ENCODE measurements at places on chromosomes 1 and 21.

DNA sequence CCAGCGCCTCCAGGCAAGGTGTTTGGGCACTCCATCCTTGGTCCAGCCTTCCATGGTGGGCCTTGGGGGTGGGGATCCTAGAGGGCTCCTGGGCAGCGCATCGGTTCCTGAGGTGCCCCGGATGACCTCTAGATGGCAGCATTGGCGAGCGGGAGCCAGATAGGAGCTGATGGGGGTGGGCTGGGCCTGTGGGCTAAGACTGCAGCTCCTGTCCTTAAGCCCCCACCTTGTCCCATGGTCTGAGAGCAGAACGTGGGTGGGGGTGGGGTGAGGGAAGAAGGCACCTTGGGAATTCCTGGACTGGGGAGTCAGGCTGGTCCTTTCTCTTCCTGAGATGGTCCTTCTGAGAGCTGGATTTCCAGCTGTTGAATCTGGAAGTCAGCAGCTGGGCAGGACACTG lies 93.4 kb upstream of the CSF3R start:
- peak; percentile 55 for DNase-seq

DNA sequence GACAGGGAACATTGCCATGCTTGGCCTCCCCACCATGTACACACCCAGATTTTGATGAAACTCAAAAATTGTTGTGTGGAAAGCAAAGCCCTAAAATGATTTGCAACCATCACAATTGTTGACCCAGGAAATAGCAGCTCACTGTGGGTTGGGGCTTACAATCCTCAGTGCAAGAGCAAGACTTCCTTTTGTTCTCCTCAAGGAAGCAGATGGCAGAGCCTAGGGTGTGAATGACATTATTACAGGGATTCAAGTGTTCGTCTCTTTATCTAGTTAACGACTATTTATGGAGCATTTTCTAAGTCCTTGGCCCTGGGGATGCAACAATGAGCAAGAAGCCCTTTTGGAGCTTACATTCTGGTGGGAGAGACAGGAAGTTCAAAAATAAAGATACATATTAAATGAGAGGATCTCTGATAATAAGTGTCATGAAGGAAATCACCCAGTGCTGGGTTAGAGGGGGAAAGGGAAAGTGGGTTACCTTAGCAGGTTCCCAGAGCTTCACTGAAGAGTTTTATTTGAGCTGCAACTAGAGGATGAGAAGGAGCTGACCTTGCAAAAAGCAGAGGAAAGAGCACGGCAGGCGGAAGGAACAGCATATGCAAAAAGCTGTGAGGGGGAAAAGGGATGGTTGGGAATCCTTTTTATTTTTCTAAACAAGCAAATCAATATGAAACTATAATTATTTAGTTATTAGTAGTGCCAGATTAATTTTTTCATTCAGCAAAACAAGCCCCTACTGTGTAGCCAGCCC lies 38.5 kb upstream of the ID3 start:
- DNase-seq: no peak

GRCh38 chr1:42420121-42420520 lies 35.7 kb downstream of the ZMYND12 start:
- no peak for DNase-seq

GRCh38 chr21:15053500-15053899 lies 11.3 kb downstream of the NRIP1 start:
- DNase-seq: no peak

GRCh38 chr21:45470773-45471524 lies 66.0 kb downstream of the COL18A1 start:
- DNase-seq: no peak

- DNase-seq: peak; percentile 87
These were observed 9.6 kb upstream of the EPS8L3 start for GRCh38 chr1:109773203-109773899.

- no peak for DNase-seq
These were observed 9.6 kb upstream of the SH2D1B start for GRCh38 chr1:162421258-162422164.

GRCh38 chr1:201324821-201325677 lies 41.7 kb downstream of the PKP1 start:
- DNase-seq: no peak

- DNase-seq: no peak
These were observed 48.3 kb upstream of the MTR start for GRCh38 chr1:236746785-236747184.

- DNase-seq: no peak
These were observed 3.9 kb downstream of the CNTN2 start for GRCh38 chr1:205046870-205047269.

DNA sequence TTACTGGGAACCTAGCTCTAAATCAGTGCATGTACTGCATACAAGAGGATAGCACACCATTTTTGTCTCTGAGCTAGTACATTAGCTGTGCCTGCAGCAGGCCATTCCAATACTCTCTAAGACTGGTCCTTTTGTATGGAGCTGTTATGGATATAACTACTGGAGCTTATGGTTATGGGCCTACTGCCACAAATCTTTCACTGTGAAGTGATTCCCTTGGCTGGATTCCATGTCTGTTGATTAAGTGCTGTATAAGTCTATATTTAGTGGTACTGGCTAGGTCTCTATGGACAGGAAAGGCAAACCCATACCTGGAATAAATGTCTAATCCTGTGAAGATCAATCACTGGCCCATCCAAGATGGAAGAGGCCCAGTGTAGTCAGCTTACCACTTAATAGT lies 12.0 kb downstream of the ZFYVE9 start:
- DNase-seq: no peak

GRCh38 chr1:43937179-43937865 lies 3.7 kb downstream of the ARTN start:
- no peak for DNase-seq

DNA sequence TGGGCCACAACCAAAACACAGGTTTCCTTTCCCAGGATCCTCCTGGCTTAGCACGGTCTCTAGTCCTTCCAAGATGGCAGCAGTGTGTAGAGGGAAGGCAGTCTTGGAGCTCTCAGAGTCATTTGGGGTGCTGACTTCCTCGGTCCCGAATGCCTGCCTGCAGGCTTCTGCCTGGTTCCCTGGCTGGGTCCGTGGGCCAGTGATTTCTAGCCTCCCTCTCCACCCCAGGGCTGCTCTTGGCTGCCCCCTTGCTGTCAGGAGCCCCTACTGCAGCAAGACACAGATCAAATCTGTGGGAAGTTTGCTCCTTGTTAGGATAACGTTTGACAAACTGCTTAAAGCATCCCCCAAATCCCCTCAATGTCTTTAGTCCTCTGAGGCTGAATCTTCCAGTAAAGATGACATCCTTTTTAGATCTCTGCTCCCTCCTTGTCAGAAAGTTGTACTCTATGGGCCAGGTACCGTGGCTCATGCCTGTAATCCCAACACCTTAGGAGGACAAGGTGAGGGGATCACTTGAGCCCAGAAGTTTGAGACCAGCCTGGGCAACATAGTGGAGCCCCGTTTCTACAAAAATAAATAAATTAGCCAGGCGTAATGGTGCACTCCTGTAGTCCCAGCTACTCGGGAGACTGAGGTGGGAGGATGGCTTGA lies 272.5 kb downstream of the RRAGC start:
- peak; percentile 59 for DNase-seq

GRCh38 chr1:31407029-31407626 lies 5.9 kb upstream of the SERINC2 start:
- no peak for DNase-seq

DNA sequence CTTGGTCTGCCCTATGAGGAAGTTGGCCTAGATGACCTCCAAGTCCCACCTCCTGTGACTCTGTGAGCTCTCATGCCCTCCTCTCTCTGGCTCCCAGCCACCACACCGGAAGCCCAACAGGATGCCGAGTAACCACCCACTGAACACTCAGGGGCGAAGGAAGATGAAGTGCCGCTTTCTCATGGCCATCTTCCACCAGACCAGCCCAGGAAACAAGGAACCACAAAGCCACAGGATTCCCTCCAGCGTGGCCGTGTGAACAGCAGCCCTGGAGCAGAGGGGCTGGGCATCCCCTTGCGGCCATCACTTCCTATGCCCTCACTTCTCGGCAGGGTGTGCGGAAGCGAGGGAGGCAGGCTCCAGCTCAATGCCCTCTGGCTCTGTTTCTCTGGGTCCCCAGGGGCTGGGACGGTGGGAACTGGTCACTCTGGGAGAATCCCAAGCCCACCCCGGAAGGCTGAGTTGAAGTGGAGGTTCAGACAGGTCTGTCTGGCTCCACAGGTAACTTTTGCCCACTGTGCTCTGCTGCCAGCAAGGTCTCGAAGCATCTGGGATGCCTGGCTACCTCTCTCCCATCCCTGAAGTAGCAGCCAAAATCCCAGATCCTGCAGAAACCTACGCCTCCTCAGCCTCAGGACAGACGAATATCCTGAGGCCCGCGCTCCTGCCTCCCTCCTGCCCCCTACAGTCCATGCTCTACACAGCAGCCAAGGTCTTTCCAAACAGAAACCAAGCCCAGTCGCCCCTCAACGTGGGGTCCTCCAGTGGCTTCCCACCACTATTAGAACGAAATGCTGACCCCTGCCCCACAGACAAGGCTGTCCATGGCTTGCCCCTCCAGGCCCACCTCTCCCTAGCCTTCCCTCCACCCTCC lies 44.2 kb upstream of the ECE1 start:
- DNase-seq: peak; percentile 93

- DNase-seq: no peak
These were observed 332 bp downstream of the KCNJ6 start for GRCh38 chr21:37915941-37916309.

- DNase-seq: no peak
These were observed 88.5 kb downstream of the CEP350 start for GRCh38 chr1:180042988-180043622.

- DNase-seq: no peak
These were observed 23.4 kb downstream of the DMRTB1 start for GRCh38 chr1:53482441-53483153.

DNA sequence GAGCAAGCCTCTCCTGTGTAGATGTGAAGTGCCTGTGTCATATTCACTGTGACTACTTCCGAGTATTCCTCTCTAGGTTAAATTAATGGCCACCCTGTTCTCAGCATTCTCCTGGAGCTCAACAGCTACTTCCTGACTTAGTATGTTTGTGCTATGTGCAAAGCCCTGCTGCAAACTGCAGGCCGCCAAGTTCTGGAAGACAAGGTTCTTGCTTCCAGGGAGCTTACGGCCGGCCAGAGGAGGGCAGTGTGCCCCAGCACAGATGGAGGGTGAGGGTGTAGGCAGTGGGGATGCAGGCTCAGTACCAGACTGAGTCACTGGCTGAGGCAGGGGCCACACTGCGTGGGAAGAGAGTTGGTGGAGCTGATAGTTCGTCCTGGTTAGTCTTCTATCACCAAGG lies 43.2 kb downstream of the ELK4 start:
- DNase-seq: no peak

GRCh38 chr1:155681776-155682175 lies 6.8 kb downstream of the YY1AP1 start:
- no peak for DNase-seq

GRCh38 chr21:14878971-14879370 lies 185.8 kb downstream of the NRIP1 start:
- no peak for DNase-seq

DNA sequence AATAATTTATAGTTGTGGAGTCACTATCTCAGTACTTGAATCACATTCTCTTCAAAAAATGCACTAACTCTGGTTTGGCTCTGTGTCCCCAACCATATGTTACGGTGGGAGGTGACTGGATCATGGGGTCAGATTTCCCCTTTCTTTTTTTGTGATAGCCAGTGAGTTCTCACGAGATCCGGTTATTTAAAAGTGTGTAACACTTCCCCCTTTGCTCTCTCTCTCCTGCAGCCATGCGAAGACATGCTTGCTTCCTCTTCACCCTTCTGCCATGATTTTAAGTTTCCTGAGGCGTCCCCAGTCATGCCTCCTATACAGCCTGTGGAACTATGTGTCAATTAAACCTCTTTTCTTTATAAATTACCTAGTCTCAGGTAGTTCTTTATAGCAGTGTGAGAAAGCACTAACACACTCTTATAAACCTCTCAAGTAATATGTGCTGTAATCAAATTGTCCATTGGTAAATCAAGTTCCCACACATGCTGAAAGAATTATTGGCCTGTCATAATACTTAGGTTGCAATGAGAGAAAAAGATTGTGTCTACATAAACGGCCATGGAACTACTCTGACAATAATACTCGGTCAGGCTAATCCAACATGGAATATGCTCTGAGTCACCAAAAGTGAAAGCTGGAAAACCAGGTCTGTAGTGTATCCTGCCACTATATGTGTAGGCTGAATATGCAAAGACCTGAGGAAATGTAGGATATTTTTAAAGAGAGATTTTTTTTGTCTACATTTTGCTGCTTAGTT lies 107.5 kb downstream of the SLC44A5 start:
- no peak for DNase-seq

GRCh38 chr1:151596166-151596953 lies 15.5 kb upstream of the SNX27 start:
- no peak for DNase-seq

DNA sequence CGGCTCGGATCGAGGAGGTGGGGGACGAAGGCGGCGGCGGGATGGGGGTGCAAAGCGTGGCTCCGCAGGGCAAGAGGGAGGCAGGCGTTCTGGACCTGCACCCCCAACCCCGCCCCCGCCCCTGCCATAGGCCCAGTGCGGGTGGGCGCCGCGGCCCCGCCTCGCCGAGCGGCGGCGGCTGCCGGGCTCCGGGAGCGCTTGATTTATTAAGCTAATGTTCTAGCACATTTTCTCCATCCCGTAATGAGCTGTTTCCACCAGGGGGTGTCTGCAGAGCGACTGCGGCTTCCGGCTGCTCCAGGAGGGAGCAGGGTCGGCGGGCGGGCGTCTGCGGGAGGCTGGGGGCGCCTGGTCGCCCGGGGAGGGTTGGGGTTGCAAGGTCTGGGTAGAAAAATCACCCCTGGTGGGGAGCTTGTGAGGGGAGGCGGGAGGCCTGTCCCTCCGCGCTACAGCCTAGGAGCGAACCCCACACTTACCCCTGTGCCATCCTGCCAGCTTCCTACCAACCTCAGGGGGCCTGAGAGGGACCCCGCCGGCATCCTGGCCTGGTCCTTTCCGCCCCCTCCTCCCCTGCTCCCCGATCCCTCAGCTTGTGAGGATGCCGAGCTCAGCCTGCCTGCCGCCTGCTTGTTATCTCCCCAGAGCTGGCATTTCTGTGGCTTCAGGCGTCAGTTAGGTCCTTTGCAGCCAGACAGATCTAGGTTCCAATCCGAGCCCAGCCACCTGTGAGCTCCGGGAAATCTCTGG lies 48.5 kb upstream of the ACOT11 start:
- peak; percentile 64 for DNase-seq

DNA sequence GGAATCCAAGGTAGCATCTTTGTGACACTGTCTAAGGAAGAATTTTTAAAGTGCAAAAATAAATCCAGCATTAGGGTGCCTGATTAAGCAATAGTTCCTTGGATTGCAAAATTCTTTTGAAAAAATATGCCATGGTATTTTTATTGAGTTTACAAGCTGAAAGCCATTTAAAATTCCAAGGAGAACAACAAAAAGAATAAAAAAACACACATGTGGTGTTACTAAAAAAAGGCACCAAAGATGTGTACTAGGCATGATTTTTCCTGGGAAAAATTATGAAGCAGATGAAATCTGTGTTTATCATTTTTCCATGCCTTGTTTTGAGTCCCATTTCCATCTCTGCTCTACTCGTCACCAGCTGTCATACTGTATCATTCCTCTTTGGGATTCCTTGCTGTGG lies 157.0 kb upstream of the ZNHIT6 start:
- DNase-seq: no peak

DNA sequence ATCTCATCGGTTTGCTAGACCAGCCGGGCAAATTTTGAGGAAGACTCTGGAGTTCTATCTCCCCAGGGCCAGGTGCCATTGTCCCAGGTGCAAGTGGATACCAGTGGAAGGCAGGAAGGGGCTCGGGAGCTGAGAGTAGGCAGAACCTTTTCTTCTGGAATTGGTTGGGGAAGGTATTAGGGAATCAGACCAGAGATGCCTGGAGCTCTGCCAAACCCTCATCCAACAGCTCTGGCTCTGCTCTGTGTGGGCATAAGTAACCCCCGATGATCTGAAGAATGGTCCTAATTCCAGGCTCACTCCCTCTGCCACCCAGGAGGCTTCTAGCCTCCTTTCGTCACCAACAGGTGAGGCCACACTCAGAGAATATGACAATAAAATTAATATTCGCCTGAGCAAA lies 69.9 kb downstream of the PGBD5 start:
- DNase-seq: no peak
